ENCODE measurements at places on chromosomes 2 and 18.

DNA sequence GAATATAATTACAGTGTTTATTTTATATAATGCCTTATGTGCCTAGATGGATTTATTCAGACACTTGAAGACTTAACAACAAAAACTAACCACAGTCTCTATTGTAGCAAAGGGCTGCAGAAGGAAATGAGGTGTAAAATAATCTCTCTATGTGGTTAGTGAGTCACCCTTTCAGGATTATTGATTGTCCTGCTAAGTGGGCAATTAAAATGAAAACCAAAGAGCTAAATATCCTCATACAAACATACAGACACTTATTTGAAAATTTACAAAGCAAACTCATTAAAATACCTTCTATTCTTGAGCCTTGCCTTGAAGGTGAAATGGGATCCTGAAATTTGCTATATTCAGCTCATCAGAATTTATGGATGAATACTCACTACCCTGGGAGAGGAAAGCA is 27.7 kb upstream of the DCC start:
- no peaks in the 10 kb centered on the region for H3K27me3 ChIP-seq
- no peak overlapping the region for H3K4me3 ChIP-seq
- no peaks in the 10 kb centered on the region for H3K4me1 ChIP-seq
- no peaks in the 10 kb centered on the region for H3K36me3 ChIP-seq
- no peak overlapping the region for H3K27ac ChIP-seq

- no peaks in the 10 kb centered on the region for H3K4me1 ChIP-seq
- no peaks in the 10 kb centered on the region for H3K27me3 ChIP-seq
- no peak overlapping the region for H3K27ac ChIP-seq
- no peaks in the 10 kb centered on the region for H3K36me3 ChIP-seq
- no peak overlapping the region for H3K4me3 ChIP-seq
Measured at GRCh38 chr2:127172306-127172705, 47.8 kb downstream of the CYP27C1 start.

DNA sequence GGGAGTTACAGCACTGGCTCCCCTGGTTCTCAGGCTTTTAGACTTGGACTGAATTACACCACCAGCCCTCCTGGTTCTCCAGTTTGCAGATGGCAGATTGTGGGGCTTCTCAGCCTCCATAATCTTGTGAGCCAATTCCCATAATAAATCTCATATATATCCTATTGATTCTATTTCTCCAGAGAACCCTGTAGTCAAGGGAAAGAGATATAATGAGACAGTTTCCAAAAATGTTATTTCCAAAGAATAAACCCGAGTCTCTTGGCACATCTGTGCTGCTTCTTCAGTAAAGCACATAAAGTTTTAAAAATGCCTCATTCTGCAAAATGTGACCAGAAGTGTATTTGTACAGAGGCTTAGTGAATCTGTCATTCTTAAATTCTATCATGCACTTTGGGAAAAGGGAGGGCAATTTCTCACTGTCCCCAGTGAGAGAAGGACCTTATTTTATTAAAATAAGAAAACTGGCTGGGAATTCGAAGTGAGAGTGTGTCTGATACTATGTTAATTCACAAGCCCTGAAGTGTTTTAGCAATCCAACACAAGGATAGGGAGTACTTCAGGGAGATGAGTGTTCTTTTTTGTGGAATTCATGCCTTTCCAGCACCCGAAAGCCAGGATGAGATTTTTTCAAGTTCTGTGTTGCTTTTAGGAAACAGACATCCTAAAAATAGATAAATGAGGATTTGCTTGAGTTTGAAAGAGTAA is 282.4 kb upstream of the CHAC2 start:
- H3K4me3 ChIP-seq = no peak overlapping the region
- no peaks in the 10 kb centered on the region for H3K27me3 ChIP-seq
- DNase-seq = no peak
- H3K36me3 ChIP-seq = no peaks in the 10 kb centered on the region
- H3K4me1 ChIP-seq = no peaks in the 10 kb centered on the region
- H3K27ac ChIP-seq = no peak overlapping the region

DNA sequence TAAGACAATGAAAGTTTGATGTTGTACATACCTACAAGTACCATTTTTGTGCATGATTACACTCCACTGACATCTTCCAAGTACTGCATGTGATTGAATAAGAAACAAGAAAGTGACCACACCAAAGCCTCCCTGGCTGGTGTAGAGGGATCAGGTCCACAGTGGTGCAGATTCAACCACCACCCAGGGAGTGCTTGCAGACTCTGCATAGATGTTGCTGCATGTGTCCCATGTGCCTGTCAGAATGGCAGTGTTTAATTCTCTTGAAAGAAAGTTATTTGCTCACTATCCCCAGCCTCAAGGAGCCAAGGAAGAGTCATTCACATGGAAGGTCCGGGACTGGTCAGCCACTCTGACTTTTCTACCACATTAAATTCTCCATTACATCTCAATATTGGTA is 114.5 kb downstream of the MMADHC start:
- H3K4me3 ChIP-seq = no peak overlapping the region
- H3K27ac ChIP-seq = no peak overlapping the region
- no peaks in the 10 kb centered on the region for H3K4me1 ChIP-seq
- peaks cover 3% of the 10 kb centered on the region for H3K27me3 ChIP-seq
- H3K36me3 ChIP-seq = no peaks in the 10 kb centered on the region

- DNase-seq = no peak
- H3K36me3 ChIP-seq = no peaks in the 10 kb centered on the region
- no peaks in the 10 kb centered on the region for H3K27me3 ChIP-seq
- no peak overlapping the region for H3K27ac ChIP-seq
Measured at GRCh38 chr2:7620255-7620654, 703.0 kb downstream of the RNF144A start.
